ENCODE measurements at places on chromosomes 6 and 20.

GRCh38 chr6:854406-855118, 161.6 kb upstream of the EXOC2 start:
- DNase-seq: no peak

DNA sequence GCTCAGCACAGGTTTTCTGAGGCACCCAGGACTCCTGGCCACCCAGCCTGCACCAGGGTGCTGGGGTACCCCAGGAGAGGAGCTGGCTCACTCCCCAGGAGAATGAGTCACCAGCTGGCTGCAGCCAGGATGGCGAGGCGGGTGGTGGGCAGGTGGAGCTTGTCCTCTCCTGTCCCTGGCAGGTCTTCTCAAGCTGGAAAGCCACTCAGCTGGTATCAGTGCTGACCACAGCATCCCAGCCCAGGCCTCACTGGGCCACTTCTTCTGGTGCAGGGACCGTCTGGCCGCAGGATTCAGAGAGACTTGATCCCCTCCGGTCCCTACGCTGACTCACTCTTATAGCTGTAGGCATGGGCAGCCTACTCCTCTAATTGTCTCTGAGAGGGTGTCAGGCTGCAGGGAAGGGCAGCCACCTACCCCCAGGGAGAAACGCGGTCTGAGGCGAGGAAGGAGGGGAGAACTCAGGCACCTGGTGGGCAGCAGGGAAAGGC, 22.2 kb downstream of the TFEB start:
- DNase-seq: no peak

- DNase-seq: no peak
These were observed 168.0 kb upstream of the LRFN2 start for GRCh38 chr6:40755046-40755681.

GRCh38 chr6:45677381-45678284, 299.9 kb upstream of the SUPT3H start:
- DNase-seq: peak; percentile 62

DNA sequence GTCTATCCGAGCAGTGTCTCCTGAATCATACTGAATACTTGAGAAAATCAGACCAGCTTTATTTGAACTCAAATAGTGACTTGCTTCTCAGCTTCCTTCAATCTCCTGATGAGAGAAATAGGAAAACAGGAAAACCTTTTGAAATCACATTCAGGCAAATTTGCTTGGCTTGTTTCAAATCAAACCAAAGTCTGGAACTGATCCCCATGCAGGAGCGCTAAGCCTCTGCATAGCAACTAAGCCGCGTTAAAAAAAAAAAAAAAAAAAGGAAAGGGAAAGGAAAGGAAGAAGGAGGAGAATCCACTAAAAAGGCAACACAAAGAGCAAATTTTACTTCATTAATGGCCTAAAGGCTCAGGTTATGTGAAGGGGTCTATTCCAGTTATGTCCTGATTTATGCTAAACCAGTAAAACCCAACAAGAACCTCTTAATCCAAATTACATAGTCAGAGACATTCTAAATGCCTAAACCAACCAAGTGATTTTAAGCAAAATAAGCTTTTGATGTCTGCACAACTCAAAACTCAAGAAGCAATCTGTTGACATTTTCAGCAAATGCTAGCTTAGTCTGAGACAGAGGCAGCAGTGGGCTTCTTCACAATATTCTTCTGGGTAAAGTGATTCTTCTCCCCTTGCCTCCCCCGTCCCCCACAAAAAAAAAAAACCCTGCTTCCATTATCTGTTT, 112.5 kb downstream of the SOBP start:
- no peak for DNase-seq

DNA sequence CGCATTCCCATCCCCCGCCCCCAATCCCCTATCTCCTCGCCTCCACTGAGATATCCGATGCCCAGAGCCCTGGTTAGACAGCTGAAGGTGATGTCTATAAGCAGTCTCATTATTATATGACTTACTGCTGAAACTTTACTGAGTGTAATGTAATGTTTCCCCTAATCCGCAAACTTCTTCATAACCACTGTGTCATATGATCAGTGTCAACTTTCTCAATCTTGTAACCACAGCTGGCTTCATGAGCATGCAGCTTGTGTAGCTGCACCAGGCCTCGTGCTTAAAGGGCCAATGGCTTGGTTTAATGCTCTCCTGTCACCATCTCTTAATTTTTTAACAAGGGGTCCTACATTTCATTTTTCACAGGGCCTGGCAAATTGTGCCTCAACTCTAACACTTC, 8.1 kb downstream of the ASIP start:
- no peak for DNase-seq

DNA sequence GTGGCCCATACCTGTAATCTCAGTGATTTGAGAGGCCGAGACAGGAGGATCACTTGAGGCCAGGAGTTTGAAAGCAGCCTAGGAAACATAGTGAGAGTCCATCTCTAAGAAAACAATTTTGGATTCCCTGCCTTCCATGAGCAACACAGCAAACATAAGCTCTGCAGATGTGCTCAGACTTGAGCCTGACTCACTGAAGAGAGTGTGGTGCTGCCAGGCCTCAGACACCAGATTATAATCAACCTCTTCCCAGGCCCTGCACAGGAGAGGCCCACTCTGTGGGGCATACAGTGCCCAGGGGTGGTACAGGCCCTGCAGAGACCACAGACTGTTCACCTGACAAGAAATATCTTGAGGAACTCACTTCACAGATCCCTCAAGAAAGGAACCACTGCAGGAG, 19.9 kb downstream of the HLA-DPB1 start:
- no peak for DNase-seq

- DNase-seq: no peak
These were observed 681.0 kb upstream of the GJE1 start for GRCh38 chr6:141451511-141452353.

- DNase-seq: no peak
These were observed 2.4 kb upstream of the SCGN start for GRCh38 chr6:25649611-25650010.

DNA sequence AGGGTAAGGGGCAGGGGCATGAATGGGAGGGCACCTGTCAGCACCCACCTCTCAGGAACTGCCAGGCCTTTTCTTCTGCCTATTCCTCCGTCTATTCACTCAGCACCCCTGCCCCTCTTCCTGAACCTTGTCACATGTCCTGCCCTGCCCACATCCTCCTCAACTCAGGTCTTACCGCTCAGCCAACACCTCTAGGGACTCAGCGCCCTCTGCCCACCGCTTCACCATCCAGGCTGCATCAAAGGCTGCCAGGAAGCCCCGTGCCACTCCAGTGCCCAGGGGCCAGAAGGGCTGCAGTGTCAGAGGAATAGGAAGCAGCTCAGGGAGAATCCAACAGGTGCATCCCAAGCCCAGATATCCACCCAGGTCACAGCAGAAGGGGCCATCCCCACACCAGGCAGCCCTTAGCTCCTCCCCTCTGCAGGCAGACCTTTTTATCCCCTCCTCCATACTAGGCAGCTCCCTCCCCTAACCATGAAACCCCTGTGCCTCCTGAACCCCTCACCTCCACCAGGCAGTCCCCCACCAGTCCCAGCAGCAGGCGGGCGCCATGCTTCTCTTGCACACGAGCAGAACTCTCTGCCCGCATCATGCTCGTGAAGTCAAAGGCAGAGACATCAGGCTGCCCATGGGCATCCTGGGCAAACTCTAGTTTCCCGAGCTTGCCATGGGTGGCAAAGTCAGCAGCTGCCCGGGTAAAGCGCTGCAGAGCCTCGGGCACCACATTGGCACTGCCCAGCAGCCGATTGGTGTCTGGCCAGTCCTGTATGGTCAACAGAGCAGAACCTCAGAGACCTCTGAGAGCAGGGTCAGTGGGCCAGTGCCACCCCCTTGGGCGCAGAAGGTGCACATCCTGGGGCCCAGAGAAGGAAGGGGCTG, 5.5 kb downstream of the MICAL1 start:
- no peak for DNase-seq

GRCh38 chr6:31495580-31495979, 2.4 kb upstream of the MICB start:
- no peak for DNase-seq

GRCh38 chr20:36150847-36151539, 3.5 kb upstream of the EPB41L1 start:
- no peak for DNase-seq

DNA sequence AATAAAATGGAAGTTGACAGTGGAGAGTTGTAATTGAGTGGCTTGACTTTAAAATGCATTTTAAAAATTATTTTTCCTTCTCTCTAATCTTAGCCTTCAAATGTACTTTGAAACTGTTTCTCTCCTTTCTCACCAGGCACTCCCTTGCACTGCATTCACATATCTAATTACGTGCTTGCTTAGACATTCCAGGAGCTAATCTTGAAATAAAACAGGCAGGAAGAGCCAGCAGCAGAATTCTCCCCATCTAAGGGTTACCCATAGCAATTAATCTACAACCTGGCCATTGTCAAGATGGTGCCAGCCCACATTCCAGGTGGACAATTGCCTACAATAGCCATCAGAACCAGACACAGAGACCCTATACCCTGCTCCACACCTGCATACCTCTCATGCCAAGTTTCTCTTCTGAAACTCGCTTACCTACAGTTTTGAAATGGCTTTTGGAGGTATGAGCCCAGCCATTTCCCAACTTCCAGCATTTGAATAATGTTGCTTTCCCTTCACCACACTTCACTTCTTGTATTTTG, 167.6 kb upstream of the GJE1 start:
- DNase-seq: no peak

GRCh38 chr6:101348816-101349215, 44.7 kb upstream of the GRIK2 start:
- DNase-seq: no peak

GRCh38 chr6:23754197-23754596, 371.8 kb upstream of the NRSN1 start:
- DNase-seq: no peak

DNA sequence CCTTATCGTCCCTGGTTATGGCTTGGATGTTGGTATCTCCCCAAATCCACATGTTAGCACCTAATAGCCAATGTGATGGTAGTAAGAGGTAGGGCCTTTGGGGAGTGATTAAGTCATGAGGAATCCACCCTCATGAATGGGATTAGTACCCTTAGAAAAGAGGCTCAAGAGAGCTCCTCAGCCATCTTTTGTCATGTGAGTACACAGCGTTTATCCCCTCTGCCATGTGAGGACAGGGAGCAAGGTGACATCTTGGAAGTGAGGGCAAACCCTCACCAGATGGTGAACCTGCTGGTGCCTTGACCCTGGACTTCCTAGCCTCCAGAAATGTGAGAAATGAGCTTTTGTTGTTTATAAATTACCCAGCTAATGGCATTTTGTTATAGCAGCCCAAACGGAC, 16.1 kb upstream of the SIRPB2 start:
- no peak for DNase-seq

DNA sequence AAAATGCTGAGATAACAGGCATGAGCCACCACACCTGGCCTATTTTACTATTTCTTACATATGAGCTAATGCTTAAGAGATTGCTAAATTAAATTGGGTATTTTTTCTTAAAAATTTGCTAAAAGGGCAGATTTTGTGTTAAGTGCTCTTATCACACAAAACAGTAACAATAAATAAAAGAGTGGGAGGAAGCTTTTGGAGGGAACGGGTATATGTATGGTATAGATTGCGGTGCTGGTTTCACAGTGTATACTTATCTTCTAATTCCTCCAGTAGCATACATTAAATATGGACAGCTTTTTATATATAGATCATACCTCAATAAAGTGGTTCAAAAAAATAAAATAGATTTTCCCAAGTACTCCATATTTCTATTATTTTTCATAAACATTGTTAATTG, 39.4 kb upstream of the FABP7 start:
- no peak for DNase-seq

DNA sequence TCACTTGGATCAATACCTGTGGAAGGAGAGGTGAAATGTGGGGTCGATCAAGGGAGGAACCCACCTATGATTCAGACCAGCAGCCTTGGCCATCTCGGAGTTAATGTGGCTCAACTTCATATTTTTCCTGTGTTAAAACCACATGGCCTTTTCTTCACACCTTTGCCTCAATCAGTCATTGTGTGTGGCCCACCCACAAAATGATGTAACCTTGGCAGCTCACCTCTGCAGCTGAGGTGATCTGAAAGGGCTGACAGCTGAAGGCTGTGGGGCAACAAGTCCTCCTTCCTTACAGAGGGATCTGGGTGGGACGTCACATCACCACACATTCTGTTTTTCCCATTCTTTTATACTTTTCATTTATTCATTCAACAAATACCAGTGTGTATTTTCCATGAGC, 357.1 kb upstream of the HSF2 start:
- no peak for DNase-seq

- no peak for DNase-seq
These were observed 157.9 kb downstream of the SLC24A3 start for GRCh38 chr20:19370076-19371075.

DNA sequence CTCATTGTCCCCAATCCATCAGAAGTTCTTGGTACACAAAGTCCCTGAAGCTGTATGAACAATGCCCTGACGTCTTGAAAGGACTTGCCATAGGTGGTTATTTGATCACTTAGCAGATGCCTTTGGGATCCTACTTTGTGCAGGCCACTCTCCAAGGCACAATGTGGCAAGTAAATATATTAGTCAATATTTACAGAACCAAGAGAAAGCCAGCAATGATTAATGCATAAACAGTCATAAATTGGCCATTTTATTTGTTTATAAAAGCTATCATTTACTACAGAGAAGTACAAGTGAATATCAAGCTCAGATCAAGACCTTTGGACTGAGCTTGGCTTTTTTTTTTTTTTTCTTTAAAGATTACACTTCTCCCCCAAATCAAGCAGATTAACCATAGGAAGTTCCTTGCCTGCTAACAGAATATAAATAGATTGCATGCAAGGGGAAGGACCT, 161.8 kb downstream of the MTHFD1L start:
- DNase-seq: no peak

GRCh38 chr6:139336488-139336887, 38.0 kb downstream of the CITED2 start:
- no peak for DNase-seq

GRCh38 chr6:149482545-149483333, 2.1 kb downstream of the ZC3H12D start:
- no peak for DNase-seq

GRCh38 chr20:61166324-61166723, 85.7 kb upstream of the CDH4 start:
- no peak for DNase-seq

- no peak for DNase-seq
These were observed 506 bp downstream of the CITED2 start for GRCh38 chr6:139373928-139374356.

- peak; percentile 42 for DNase-seq
These were observed 31.1 kb downstream of the PLG start for GRCh38 chr6:160733050-160733646.

DNA sequence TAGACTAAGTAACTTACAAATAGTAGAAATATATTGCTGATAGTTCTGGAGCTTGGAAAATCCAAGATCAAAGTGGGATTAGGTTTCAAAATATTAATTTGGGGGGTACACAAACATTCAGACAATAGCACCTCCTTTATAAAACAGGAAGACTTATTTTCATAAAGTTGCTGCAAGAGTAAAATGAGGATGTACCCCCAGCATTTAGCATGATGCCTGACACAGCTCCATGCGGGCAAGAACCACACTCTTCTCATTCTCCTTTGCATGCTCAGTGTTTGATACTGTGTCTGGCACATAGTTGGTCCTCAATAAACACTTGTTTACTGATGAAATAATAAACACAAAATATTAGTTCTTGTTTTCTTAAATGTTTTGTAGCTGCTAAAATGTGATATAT, 332.9 kb downstream of the TFAP2A start:
- DNase-seq: no peak

GRCh38 chr6:93213028-93213427, 206.3 kb downstream of the EPHA7 start:
- no peak for DNase-seq
